ENCODE measurements at places on chromosomes 13 and 19. TPM values are rescaled to one million over a fixed set of nuclear protein-coding genes. Genes with fewer than 3 reads are reported as not detected.

- DNase-seq: no peak
Observed at GRCh38 chr13:40503011-40503410, 163.4 kb downstream of the FOXO1 start.

DNA sequence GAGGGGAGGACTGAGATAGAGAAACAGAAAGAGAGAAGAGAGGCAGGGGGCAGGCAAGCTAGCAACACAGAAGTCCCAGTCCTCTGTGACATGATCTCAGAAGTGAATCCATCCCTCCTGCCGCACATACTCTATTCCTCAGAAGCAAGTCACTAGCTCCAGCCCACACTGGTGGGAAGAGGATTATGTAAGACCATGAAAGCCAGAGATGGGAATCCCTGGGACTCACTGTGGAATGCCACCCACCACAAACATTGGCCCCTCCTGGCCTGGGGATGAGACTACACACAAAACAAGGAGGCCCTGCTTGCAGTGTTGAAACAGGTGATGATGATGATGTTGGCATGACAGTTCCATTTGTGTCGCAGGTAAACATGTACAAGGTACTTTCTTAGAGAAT, 419.9 kb downstream of the IRS2 start:
- no peak for DNase-seq

DNA sequence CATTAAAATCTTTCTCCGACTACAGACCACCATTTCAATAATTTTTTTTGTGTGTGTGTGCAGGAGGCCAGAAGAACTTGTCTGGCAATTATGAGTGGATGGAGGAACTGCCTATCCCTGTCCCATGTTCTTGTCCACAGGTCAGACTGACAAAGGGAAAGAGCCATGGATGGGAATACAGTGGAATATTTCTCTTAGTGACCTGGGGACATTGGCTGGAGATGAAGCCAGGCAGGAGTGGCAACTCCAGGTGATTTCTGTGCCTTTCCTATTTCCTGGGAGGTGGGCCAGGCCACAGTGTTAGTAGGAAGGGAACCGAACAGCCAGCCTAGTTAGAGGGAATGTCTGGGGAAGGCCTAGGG, 3.7 kb downstream of the PSG9 start:
- no peak for DNase-seq

DNA sequence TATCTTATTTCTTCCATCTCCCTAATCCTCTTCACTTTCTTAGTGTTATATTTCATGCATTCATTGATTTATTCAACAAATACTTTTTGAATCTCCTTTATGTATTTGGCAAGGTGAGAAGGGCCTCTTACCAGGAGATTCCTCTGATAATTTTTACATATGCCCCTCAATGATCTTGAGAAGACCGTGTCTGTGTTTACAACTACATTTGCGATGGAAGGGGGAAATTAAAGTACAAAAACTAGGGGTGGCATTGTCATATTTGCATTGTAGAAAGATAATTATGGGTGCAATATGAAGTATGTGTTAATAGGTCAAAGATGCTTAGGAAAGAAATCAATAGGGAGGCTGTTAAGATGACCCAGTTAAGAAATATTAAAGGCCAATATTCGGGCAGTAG, 1108.4 kb upstream of the MIR17HG start:
- DNase-seq: no peak

DNA sequence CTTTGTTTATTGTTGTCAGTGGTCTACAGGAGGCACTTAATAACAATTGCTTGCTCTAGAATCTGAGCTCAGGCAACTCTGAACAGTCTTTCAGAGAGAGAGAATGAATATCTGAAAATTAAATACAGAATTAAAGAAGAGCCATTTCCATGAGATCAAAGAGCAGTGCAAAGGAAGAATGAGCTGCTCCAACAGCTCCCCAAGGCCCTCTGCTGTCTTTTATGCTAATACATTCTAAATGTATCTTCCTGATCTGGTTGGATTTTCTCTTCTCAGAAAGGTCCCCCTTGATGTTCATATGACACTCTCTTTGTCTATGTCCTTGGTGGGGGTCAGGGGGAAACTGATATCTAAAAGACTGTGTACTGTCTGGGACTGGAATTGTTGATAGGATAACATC, 1029.6 kb downstream of the PCDH9 start:
- no peak for DNase-seq

The CGB2 gene
- total RNA-seq: 0.77 TPM

- DNase-seq: no peak
Observed at GRCh38 chr13:107238262-107238981, 670.5 kb upstream of the ARGLU1 start.
